ENCODE measurements at places on chromosomes 4 and X. TPM values are rescaled to one million over a fixed set of nuclear protein-coding genes. Genes with fewer than 3 reads are reported as not detected.

The TSPAN5 gene
- 14.1 TPM for total RNA-seq

The KLKB1 gene
- total RNA-seq = 0.57 TPM

The IL1RAPL2 gene
- not detected for total RNA-seq

The JCHAIN gene
- not detected for total RNA-seq

The PPP4R3C gene
- total RNA-seq = not detected

The GJB1 gene
- 0.19 TPM for total RNA-seq

The PLAC8 gene
- total RNA-seq = 17.6 TPM

The ETDB gene
- not detected for total RNA-seq

The SNCA gene
- total RNA-seq = 16.3 TPM

The LRP2BP gene
- total RNA-seq = 0.08 TPM

The CENPE gene
- total RNA-seq = 3.0 TPM

Data from esophagus squamous epithelium (tissue), 5 donors.